ENCODE measurements at places on chromosomes 3 and 15.
A peak's percentile ranks its signal among the peaks of the same experiment; 100 is the strongest.

DNA sequence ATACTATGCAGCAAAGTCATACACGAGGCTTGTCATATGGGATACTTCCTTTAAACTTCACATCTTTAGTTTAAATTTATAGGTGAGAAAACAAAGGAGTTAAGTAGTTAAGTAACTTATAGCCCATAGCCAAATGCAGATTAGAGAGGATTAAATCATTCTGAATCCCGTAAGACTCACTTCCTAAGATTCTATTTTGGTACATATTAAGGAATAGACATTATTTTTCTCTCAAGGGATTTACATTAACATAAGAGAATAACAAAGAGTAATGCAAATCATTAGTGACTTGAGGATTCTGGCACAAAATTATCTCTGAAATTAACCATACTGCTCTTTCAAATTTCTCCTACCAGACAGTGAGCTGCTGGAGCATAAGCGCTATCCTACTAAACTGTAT, 747.4 kb upstream of the ARPP21 start:
- DNase-seq = no peak

DNA sequence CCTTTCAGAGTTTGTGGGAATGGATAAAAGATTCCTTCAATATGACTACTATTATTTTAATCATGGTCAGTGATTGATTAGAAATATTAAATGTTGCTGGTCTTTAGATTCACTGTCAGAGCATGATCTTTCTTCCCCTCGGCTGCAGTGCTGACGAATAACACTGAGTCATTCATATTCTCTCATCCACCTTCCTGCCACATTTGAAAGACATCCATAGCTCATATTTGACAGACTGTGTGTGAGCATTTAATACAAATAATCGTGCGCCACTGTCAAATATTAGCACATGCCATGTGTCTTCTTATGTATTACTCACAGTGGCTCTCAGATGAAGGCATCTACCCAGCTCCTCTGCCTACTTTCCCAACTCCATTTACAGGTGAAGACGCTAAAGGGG, 476.5 kb upstream of the TPRG1 start:
- DNase-seq = no peak

GRCh38 chr15:90412356-90413194, 24.5 kb downstream of the IQGAP1 start:
- DNase-seq = no peak

GRCh38 chr15:95291898-95292472, 1038.5 kb upstream of the NR2F2 start:
- DNase-seq = no peak

GRCh38 chr15:48802867-48803266, 8.0 kb downstream of the CEP152 start:
- no peak for DNase-seq

DNA sequence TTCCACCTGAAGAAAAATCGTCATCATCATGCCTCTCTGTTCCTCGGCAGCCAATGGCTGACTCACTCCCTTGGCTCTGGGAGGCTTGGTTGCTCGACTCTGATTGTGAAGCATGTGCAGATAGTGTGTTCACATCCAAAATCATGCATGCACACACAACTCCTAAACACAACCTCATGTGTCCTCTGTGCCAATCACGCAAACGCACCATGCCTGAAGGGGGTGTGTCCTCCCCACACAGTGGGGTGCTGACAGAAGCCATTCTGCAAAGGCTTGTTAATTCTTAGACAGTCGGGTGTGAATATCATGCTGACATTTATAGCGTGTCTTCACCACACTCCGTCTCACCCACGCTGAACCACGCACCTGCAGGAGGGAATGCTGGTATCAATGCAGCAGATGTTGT, 11.4 kb upstream of the CCDC174 start:
- DNase-seq = no peak

GRCh38 chr15:40830884-40831283, 2.4 kb upstream of the PPP1R14D start:
- peak; percentile 82 for DNase-seq

GRCh38 chr3:105466072-105466471, 99.4 kb downstream of the ALCAM start:
- DNase-seq = no peak

- DNase-seq = no peak
Measured at GRCh38 chr15:72227192-72227586, 3.8 kb downstream of the PKM start.

GRCh38 chr3:31581660-31582059, 48.9 kb downstream of the STT3B start:
- no peak for DNase-seq

GRCh38 chr3:182651461-182651860, 141.8 kb upstream of the ATP11B start:
- no peak for DNase-seq

DNA sequence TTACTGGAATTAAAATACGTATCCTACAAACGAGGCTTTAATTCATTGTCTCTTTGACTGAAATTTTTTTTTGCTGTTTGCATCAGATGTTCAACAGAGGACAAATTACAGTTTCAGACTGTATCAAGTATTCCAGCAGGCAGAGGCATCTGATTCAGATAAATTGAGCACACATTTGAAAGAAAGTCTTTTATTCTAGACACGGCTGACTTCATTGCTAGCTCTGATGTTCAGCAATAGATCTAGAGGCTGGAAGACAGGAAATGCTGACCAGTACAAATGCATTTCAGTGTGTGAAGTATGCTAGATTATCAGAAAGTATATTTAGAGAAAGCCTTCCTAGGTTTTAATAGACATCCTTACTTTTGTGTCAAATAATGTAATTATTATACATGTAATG, 472.2 kb downstream of the NLGN1 start:
- no peak for DNase-seq

GRCh38 chr15:40066589-40066988, 27.6 kb upstream of the SRP14 start:
- DNase-seq = no peak

Data from NCI-H1930 (cell line).